Thoracic aorta (tissue), 2 donors: ENCODE measurements at places on chromosomes 1 and 21.

- DNase-seq: no peak
Observed at GRCh38 chr1:98677288-98677687, 15.8 kb downstream of the SNX7 start.

GRCh38 chr1:170296642-170297041 is 150.9 kb downstream of the NTMT2 start:
- DNase-seq: no peak

DNA sequence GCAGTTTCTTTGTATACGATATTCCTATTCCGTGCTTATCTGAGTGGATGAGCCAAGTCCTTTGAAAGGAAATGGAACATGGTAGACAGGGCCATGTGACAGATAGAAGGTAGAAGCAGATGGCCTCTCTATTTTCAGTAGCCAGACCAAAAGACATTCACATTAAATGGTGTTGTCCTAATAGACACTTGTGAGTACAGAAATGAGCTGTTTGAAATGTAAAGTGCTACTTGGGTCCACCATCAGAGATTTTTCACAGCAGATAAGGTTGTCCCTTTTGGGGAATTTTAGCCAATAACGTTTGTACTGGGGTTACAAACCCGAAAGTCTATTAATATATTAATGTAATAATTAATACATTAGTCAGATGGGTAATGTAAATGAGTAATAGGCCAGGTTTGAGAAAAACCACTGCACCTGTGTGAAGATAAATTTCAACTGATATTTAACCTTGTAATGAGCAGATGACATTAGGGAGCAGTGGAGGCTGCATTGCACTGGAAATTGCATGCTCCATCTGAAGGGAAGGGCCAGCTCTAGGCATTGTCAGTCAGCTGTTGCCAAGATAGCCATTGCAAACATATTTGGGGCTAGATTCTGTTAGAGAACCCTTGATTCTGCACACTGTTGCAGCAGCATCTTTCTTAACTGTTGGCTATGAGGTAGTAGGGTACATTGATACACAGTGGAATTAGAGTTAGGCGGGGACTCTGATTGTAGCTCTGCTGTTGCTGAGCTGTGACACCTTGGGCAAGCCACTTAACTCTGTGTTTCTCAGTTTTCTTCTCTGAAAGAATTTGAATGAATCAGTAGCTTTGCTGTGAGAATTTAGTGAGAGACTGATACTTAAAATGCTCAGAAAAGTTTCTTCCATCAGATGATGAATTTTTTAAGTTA is 43.8 kb downstream of the FGGY start:
- DNase-seq: no peak

GRCh38 chr1:1817221-1817620 is 39.0 kb upstream of the NADK start:
- no peak for DNase-seq

- DNase-seq: no peak
Observed at GRCh38 chr1:39115271-39116110, 89.0 kb upstream of the MACF1 start.

GRCh38 chr1:164855716-164856329 is 296.8 kb downstream of the PBX1 start:
- DNase-seq: no peak

GRCh38 chr1:85612704-85613361 is 32.3 kb downstream of the CCN1 start:
- DNase-seq: no peak

DNA sequence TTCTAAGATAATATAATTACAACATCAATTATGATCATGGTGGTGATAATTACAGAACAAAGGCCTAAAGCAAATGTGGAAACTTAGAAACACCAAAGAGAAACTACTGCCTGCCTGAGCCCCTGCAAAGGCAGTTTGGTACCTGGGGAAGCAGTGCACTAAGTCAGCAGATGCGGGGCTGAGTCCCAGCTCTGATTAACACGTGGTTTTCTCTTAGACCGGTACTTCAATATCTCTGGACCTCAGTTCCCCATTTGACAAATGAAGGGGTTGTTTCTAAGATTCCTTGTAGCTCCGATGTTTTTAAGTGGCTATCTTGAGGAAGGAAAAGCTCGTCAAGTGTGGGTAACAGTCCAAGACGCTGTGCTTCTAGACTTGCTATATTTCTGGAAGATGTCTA is 16.7 kb upstream of the PLEKHA6 start:
- no peak for DNase-seq

DNA sequence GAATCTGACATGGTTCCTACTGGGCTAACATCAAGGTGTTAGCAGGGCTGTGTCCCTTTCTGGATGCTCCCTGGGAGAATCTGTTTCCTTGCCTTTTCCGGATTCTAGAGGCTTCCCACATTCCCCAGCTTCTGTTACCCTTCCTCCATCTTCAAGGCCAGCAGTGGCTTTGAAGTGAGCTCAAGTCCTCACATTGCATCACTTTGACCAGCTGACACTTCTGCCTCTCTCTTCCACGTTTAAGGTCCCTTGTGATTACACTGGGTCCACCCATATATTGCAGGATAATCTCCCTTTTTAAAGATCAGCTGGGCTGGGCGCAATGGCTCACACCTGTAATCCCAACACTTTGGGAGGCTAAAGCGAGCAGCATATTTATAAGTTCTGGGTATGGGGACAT is 33.1 kb downstream of the CNST start:
- DNase-seq: no peak

- DNase-seq: no peak
Observed at GRCh38 chr1:25922056-25922970, 16.1 kb upstream of the STMN1 start.

- no peak for DNase-seq
Observed at GRCh38 chr1:218250492-218250891, 34.6 kb upstream of the RRP15 start.

GRCh38 chr1:51537568-51537967 is 18.5 kb upstream of the EPS15 start:
- no peak for DNase-seq

- no peak for DNase-seq
Observed at GRCh38 chr1:50103615-50104081, 5.1 kb upstream of the ELAVL4 start.

- DNase-seq: no peak
Observed at GRCh38 chr1:74689621-74690363, 16.2 kb upstream of the ERICH3 start.

DNA sequence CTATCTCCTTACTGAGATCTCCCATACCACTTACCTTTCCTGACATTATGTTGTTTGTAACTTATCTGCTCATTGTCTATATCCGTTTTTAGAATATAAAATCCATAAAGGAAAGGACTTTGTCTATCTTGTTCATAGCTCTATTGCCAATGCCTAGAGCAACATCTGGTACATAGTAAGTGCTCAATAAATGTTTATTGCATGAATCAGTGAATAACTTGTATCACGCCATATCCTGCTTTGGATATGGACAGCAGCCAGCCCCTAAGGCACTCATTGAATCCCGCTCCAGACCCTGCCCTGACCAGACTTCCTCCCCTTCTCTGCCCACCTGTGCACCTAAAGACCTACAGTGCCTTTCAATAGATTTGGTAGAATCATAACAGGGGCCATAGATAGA is 298.1 kb upstream of the PLXNA2 start:
- DNase-seq: no peak

DNA sequence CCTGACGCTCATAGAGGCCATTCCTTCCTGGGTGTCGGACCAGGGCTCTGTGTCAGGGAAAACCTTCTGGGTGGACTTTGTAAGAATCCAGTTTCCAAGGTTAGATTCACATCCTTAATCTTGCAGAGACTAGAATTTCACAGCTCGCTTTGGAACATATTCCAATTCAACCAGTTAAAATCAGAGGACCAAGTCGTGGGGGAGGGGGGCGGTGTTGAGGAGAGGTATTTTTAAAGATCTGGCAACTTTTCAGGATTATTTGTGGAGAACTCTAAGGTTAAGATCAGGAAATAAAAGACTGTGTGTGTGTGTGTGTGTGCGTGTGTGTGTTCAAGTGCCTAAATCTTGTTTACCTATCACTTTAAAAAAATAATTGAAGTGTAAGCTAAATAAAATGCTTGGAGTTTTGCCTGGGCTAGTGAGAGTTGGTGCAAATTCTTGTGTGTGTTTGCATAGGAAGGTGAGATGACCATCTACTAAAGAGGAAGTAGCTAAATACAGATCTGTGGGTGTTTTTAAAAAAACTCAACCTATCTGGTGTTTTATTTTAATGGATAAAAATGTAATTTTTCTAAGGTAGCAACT is 21.8 kb downstream of the TENT5C start:
- no peak for DNase-seq

- DNase-seq: no peak
Observed at GRCh38 chr1:92333668-92334067, 34.8 kb downstream of the RPAP2 start.

- DNase-seq: no peak
Observed at GRCh38 chr21:38227401-38227800, 29.4 kb upstream of the KCNJ15 start.
